Activated T-cell treated with anti-CD3 and anti-CD28 coated beads for 1 hour (primary cell): ENCODE measurements at places on chromosomes 3 and 15.

DNA sequence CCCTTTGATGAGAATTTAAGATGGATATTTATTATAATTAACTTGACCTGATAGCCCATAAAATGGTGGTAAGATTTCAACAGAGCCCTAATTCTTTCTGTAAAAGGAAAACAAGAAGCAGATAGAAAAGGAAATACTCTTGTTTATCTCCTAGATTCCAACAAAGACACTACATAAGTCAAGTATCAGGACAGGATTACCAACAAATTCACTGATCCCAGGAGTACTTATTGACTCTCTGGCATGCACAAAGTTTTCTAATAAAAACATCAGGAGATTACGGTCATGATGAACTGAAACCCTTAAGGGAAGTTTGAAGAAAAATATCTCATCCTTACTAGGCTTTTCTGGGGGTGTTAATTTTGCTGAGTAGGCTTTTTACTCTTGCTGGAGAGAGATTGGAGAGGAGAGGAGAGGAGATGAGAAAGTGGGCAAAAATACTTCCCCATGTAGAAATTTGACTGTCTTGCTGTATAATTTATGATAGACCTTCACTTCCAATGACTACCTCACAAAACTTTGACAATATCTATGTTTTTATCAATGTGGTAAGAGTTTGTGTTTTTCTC is 43.1 kb upstream of the SLC24A5 start:
- no peak for DNase-seq

- no peak for DNase-seq
These were observed 198.1 kb downstream of the MBNL1 start for GRCh38 chr3:152466784-152467183.

GRCh38 chr3:119779731-119780383 is 2.0 kb upstream of the NR1I2 start:
- DNase-seq: no peak

DNA sequence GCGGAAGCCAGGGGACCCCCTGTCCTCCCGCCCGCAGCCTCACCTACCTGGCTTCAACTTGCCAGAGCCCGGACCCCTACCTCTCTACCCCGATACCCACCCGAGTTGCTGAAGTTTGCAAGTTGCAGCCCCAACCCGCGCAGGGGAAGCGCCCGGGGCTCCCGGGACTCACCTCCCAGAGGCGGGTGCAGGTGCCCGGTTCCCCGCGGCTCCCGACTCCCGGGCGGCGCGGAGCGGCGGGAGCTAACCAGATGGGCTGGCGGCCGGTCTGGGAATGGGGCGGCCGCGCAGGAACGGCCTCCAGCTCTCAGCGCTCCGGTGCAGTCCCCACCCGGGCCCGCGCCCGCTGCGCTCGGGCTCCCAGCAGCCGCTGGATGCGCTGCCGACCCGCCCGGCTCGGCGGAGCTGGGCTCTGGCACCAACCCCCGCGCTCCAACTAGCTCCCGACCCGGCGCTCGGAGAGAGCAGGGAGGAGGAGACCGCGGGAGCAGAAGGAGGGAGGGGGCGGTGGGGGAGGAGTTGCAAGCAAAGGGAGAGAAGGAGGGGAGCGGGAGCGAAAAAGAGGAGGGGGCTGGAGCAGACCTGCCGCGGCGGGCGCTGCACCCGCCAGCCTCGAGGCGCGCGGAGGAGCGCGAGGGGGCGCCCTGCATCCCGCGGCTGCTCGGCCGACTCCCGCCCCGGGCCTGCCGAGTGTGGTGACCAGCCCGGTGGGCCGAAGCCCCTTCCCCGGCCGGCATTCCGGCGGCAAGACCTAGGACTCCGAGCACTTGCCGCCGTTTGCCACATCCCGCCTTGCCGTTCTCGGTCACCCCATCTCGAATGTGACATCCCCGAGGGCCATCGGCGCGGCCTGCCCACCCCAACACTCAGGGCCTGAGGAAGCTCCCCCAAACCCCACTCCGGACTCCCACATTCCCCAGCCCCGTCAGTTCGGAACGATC is at the start of gene SEMA5B:
Gene SEMA5B (minus strand): TSS at position 472 of the 941 bp plus-strand sequence. CDS start 66,500 bp downstream, outside the sequence.
- no peak for DNase-seq

- DNase-seq: no peak
These were observed 51.3 kb downstream of the DRD3 start for GRCh38 chr3:114127517-114127916.

- no peak for DNase-seq
These were observed 408.9 kb upstream of the THBS1 start for GRCh38 chr15:39171944-39172368.

DNA sequence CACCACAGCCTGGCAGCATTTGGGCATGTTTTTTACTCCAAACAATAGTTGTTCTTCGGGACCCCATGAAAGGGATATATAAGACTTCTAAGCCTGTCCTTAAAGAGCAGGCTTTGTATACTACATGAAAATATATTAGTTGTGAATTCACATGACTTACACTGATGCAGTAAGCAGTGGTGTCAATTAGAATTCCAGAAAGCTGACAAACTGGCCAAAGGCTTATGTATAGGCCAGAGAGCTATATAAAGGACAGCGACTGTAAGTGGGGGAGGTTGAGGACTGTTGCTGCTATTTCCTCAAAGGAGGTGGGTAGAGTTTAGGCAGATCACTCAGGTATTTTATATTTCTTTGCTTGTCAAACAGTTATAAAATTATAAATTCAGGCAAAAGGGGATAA is 24.8 kb downstream of the KPNA4 start:
- no peak for DNase-seq

DNA sequence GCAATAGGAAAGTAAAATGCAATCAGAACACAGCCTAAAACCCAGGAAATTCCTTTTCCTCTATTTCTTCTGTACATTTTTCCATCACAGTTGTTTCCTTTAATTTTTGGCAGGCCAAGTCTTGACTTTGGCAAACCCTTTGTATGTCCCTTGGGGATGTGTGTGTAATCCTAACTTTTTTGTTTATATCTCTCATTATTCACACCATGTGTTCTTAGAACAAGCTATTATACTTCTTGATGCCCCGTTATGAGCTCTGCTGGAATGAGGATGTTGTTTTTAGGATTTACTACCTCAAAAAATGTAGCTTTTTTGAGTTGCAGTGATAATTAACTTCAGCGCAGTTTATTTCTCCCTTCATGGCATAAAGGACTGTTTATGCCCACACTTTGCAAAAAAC is 123.4 kb downstream of the ABI3BP start:
- no peak for DNase-seq

DNA sequence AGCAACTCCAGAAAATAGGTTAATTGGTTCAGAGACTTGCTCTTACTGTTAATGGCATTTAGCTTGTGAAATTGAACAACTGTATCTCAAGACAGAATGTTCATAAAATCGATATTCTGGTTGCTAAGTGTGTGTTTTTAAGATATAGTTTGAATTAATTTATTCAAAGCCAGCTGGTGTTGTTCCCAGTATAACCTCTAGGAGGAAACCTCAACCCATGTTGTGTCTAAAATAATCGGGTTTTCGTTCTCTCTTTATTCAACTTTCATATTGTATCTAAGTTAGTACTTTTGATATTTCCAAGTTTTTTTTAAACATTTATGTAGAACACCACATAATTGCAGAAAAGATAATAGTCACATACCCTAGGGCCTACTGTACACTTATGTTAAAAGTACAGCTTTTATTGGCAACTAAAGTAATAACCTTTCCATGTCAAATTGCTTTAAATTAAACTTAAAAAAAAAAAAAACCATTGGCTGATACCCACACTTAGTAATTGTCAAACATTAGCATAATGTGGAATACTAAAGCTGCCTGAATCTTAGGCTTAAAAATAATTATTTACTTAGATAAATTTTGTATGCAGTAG is 90.9 kb downstream of the SAMMSON start:
- DNase-seq: no peak

GRCh38 chr3:134366221-134366927 is 7.9 kb downstream of the AMOTL2 start:
- DNase-seq: no peak

DNA sequence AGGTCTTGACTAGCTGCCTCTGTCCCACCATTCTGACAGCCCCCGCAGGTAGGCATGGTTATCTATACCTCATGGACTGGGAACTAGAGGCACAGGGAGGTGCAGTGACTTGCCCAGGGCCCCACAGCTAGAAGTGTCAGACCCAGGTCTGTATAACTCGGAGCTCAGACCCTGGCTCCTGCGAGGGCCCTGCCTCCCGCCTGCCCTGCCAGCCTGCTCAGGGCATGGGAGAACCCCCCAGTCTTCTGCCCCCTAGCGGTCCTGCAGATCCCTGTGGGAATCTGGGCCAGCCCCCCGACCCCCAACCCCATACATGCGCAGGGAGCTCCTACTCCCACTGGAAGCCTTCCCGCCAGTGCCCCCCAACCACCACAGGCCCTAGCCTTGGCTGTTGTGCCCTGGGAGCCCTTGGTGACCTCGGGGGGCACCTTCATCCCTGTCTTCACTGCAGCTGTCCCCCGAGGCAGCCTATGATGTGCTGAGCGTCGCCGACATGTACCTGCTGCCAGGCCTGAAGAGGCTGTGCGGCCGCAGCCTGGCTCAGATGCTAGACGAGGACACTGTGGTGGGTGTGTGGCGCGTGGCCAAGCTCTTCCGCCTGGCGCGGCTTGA is 6.9 kb downstream of the ABTB1 start:
- no peak for DNase-seq

DNA sequence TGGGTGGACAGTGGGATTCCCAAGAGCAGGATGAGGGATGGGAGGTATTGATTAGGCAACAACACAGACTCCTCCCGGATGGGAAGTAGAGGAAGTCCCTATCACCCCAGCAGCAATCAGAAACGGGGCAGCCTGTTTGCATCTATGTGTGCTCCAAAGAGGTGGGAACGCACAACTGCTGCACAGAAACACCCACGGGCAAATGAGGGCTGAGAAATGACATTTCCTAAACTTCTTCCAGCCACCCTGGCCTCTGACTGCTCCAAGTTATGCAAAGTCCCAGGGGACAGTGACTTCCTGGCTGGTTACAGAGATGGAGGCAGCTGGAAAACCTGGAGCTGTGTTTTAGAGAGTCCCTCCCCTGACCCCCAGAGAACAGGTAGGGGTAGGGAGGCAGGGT is 42.6 kb downstream of the HCN4 start:
- DNase-seq: no peak

DNA sequence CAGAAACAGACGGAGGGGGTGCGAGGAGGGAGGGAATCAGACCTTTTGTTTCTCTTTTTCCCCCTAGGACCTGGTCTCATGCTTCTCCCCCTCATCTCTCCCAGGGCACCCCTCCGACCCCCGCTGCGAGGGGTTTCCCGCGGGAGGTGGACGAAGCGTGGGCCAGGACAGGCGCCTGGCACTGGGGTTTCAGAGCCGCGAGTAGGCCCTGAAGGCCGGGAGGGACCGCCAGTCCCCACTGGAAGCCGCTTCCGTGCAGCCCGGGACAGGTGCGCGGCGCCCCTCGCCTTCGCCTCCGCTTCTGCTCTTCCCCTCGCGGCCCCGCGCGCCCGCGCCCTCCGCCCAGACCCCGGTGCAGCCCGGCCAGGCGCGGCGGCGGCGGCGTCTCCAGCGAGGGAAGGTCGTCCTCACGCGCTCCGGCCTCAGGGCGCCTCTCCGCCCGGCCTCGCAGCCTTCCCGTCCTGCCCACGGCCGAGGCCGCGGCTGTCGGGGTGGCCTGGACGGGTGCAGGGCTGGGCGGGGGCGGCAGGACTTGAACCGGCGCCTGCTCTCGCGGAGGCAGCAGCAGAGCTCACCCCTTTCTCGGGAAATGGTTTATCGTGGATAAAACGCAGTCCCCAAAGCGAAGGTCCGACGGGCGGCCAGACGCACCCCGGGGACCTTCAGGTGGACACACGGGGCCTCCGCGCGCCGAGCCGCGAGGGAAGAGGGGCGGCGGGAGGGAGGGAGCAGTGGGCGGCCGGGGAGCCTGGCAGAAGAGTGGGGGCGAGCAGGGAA is 31.5 kb upstream of the ADAMTS17 start:
- DNase-seq: no peak

DNA sequence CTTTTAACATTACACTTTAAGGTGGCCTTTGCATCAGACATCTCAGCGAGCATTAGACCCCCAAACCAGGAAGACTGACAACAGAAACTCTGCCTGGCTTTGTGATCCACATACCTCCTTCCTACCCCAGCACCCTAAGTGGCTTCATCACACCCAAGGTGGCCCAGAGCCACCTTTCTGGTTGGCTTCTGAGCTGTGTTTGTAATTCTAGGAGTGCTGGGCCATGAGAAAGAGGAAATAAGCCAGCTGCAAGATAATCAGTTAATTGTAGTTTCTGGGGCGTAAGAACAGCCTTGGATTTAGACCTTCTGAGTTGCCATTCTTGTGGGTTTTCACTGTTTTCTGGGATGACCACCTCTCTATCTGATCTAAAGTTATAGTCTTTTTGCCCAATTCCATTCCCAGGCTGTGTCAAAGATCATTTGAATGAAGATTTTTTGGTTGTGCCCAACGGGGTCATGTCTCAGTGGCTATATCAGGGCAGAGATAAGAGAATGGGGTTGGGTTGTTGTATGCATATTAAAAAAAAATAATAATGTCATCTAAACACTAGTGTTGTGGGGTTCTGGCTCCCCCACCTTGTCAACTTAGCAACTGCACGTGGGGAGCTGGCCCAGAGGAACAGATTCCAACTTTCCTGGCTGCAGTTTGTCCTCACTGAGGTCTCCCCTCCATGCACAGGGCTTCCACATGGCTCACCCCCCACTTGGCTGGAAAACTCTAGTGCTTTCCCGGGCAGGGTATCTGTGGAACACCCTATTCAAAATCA is 234.8 kb upstream of the WNT5A start:
- DNase-seq: no peak

- no peak for DNase-seq
These were observed 241.7 kb downstream of the FEZF2 start for GRCh38 chr3:62131620-62132019.

GRCh38 chr3:154642145-154642544 is 212.2 kb upstream of the GPR149 start:
- no peak for DNase-seq

DNA sequence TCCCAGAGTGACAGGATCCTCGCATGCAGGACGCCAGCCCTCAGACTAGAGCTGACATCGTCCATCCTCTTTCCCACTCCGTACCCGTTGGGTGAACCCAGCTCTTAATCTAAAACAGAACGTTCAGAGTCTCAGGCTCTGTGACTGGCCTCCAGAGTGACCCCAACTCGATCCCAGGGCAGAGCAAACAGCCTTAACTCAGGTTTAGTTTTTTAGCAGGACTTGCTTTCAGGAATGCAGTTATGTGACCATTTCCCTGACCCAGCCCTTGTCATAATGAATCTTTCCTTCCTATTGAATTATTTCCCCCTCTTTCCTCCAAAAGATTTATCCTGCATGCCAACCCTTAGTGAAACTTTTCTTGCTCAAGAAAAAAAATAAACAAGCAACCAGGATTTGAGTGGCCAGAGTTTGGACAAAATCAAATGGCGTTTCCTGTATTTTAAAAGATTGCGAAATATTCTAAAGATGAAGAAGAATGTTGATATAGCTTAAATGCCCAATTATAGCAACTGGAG is 47.8 kb upstream of the RARB start:
- no peak for DNase-seq

DNA sequence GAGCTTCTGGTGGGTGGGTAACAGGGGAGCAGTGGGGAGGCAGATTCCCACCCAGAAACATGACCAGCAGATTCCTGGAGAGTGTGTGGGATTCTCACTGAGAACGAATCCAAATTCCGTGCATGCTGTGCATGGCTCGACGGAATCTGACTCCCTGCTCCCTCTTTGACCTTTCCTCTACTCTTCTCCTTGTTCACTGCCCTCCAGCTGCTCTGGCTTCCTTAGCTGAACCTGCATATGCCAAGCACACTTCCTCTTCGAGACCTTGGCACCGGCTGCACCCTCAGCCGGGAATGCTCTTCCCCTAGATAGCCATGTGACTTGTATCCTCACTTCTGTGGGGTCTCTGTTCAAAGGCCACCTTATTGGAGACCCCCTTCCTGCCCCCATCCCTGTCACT is 6.3 kb downstream of the INSYN1 start:
- no peak for DNase-seq
